ENCODE measurements at places on chromosomes 2 and 18.

- peak; percentile 15 for DNase-seq
These were observed 14.4 kb upstream of the VRK2 start for GRCh38 chr2:58032016-58032763.

GRCh38 chr18:1270081-1270480 is 365.4 kb downstream of the ADCYAP1 start:
- no peak for DNase-seq

DNA sequence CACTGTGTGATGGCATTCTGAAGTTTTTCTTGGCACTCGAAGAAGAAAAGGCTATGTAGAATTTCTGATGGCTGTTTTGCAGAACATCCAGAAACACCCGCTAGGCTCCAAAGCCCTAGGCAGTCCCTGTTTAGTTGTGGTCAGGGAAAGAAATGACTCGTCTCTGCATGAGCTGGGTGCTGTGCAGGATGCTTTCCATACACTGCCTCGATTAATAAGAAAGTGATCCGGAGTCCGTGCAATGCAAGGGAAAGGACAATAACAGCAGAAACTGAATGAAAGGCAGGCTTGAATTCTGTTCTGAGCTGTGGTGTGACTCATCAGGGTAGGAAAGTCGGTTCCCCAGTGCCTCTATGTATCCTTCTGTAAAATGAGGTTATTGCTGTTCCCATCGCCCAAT is 18.7 kb downstream of the MAPRE3 start:
- no peak for DNase-seq

GRCh38 chr18:6521803-6522418 is 107.2 kb upstream of the L3MBTL4 start:
- no peak for DNase-seq

DNA sequence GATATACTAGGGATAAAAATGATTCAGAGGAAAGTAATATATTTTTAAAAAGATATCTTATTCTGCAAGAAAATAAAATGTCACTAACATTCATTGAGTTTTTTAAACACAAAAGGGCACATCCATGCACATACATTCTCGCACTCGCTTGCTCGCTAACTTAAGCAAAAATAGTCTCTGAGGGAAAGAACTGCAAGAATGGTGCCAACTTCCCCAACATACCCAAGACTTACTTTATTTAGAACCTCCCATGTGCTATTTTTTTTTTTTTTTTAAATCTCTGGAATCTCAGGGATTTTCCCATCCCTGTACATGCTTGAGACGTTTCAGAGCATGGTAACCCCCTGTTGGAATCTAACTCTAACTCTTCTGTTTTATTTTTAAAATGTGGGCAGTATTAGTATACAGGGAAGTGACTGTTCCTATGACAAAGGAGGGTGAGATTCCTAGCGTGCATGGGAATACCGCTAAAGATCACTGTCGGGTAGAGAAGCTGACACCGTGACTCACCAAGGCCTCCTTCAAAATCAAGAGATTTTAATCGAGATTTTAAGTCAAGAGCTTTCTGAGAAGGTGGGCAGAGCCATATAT is 187.9 kb upstream of the ZEB2 start:
- no peak for DNase-seq

GRCh38 chr2:102575888-102576287 is 43.5 kb upstream of the SLC9A2 start:
- DNase-seq = no peak

GRCh38 chr2:43067254-43068040 is 159.0 kb downstream of the ZFP36L2 start:
- no peak for DNase-seq

- DNase-seq = no peak
These were observed 51.8 kb downstream of the ATIC start for GRCh38 chr2:215363461-215364156.

GRCh38 chr2:140639628-140640027 is 1491.2 kb downstream of the LRP1B start:
- DNase-seq = no peak

DNA sequence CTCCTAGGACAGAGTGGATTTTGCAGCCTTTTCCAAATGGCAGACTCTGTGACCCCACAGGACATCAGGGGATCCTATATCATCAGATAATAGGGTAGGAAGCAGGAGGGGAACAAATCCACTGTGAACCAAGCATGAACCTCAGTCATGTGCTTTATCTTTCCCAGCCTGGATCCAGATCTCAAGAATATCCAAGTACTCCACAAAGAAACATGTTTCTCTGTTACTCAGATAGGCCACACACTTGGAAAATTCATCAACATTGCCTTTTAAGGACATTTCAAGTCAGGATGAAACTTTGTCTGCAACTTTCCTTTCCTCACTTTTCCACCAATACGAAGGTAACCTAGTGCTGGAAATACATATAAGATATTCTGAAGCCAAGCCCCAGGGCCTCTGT is 85.8 kb downstream of the RDH14 start:
- no peak for DNase-seq

DNA sequence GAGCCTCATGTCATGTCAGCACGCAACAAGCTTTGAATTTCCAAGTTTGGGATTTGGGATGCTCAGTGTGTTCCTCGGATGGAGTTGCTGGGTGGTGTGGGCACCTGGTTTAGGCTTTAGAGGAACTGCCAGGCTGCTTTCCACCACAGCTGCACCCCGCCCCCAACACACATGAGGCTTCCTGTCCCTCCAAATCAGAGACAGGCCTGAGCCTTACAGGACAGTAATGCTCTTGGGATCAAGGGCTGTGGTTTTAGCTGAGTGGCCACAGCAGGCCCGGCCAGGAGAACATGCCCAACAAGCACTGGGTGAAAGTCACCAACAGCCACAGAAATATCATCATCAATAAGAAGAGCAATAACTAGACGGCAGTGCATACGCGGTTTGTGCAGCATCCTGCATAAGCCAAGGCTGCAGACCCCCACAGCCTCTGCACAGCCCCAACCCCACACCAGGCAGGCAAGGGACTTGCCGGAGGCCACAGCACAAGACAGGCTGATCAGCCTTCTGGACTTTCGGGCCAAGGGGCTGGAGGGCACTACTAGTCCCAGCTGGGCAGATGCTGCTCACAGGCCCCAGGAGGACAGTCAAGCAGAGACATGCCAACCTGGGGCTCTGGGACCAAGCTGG is 29.7 kb upstream of the GPC1 start:
- no peak for DNase-seq

DNA sequence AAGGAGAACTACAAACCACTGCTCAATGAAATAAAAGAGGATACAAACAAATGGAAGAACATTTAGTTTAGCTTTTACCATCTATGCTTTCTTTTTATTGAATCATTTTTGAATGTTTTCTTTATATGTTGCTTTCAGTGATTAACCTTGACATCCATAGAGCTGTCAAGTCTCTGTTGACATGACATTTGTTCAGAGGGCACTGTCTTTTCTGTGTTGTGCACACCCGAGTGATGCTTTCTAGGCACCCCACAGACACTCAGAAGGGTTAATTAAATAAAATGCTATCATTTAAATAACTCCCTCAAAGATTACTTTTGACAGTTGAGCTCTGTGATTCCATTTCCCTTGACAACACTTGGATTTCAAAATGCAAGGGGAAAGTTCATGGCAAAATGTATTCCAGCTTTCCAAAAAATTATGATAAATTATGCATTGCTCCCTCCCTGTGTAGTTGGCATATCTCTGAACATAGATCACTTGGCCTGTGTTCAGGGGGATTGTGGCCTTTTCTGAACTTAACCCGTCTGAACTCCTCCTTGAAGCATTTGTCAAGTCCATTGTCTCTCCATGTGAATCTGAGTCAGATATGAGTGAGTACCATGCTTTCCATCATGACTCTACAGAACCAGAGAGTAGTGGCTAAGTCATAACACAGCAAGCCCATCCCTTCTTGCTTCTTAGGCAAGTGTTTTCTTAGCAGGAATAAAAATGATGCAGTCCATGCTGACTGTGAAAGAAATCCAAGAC is 372.6 kb downstream of the RPRM start:
- DNase-seq = no peak

GRCh38 chr18:50131591-50131990 is 63.4 kb downstream of the MYO5B start:
- DNase-seq = no peak

DNA sequence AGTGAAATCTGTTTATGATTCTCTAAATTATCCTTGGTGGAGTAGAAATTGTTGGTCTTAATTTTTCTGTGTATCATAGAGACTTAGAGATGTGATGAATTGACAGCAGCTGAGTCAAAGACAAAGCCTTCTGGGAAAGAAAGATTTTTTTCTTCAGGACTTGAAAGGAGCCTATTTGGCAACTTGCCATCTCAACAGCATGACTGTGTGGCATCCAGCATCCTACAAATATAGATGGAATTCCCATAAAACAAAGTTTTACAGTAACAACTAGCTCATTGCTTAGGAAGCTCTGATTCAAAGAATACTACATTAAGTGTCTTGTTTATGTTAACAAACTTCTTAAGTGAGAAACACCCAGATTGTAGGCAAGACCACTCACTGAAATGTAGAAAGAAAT is 79.2 kb upstream of the SETBP1 start:
- DNase-seq = no peak

DNA sequence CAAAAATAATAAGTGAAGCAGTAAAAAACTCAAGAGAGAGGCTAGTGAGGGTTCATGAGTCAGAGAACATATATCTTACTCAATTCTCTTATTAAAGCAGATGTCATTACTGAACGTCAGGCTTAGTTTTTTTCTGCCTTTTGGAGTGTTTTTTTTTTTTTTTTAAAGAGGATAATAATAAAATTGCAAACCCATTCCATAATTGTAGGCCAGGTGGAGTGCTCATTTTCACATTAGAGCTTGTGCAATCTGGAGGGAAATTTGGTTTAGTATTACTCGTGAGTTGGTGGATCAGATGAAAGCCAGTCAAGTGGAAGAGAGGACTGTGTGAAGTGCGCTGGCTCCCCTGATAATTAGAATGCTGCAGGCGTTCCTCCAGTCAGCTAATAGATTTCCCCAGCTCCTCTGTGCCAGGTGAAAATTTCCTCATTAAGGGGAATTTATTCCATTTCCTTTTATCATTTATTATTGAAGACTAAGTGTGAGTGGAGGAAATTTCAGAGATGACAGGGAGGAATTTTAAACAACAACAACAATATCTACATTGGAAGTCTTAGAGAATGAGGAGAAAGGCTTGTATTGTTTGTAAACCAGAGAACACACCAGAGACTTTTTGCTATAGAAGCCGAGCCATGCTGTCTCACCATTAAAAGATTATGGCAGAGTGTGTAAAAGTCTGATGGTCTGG is 74.6 kb downstream of the CPS1 start:
- DNase-seq = no peak

GRCh38 chr2:236865052-236865451 is 220.6 kb upstream of the COPS8 start:
- DNase-seq = no peak

- no peak for DNase-seq
These were observed 189.4 kb upstream of the GLI2 start for GRCh38 chr2:120546048-120546864.

GRCh38 chr18:49494660-49495059 is 7.6 kb upstream of the C18orf32 start:
- DNase-seq = no peak

- no peak for DNase-seq
These were observed 91.8 kb downstream of the TGIF1 start for GRCh38 chr18:3541549-3542386.

GRCh38 chr2:100437751-100438150 is 20.3 kb upstream of the CHST10 start:
- no peak for DNase-seq

GRCh38 chr2:208501206-208501605 is 94.6 kb downstream of the PTH2R start:
- no peak for DNase-seq

DNA sequence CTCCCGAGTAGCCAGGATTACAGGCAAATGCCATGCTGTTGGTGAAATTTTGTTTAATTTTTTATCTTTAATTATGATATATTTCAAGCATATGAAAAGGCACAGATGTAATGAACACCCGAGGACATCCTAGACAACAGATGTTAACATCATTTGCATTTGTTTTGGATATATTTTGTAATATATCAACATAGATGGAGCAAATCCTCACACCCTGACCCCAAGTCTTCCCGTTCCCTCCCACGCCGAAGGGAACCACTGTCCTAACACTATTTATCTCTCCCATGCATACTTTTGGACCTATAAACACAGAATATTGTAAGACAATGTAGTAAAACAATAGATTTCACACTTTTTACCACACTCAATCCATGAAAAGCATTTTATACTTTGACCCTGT is 99.5 kb downstream of the GFPT1 start:
- no peak for DNase-seq

- DNase-seq = no peak
These were observed 140.2 kb upstream of the ETAA1 start for GRCh38 chr2:67256892-67257291.

GRCh38 chr2:44510246-44510645 is 148.5 kb downstream of the CAMKMT start:
- no peak for DNase-seq

GRCh38 chr18:10388373-10388772 is 66.1 kb upstream of the APCDD1 start:
- DNase-seq = no peak

GRCh38 chr2:32355976-32356680 is 695 bp upstream of the BIRC6 start:
- no peak for DNase-seq

- no peak for DNase-seq
These were observed 44.5 kb downstream of the DOCK10 start for GRCh38 chr2:224997802-224998201.

DNA sequence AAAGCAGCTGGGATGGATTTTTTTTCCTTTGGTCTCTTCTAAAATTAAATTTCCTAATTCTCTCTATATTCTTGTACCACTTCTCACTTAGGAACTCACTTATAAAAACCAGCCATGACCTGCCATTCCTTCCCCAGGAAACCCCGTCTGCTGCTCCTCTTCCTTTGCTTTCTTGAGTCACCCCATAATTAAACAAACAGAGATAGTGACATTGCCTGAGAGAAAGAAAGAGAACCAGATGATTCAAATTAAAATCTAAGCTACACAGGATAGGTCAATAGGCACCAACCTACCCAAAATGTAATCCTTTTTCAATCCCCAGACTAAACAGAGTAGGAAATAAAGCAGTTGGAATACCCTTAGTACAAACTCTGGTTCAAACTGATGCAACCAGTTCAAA is 9.7 kb downstream of the STK39 start:
- no peak for DNase-seq

- DNase-seq = no peak
These were observed 108.7 kb downstream of the NDUFA10 start for GRCh38 chr2:239916205-239917124.

DNA sequence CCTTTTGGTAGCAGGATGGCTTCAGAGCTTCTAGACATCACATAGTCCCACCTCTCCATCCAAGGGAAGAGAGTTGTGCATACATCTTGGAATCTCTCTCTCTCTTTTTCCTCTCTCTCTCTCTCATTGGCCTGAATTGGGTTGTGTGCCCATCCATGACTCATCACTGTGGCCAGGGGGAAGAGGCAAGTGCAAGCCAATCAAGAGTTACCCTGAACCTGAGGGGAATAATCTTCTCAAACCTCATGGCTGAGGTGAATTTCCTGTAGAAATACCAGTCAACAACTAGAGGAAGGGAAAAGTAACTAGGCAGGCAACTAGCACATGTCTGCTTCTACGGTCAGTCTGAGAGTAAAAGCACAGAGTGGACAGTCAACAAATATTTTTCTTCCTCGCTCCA is 7.3 kb upstream of the CHN1 start:
- no peak for DNase-seq

- no peak for DNase-seq
These were observed 109.6 kb downstream of the COLEC12 start for GRCh38 chr18:390741-391478.

Measured in CD4-positive, alpha-beta T cell treated with Interleukin-4 for 4 hours (primary cell).